ENCODE measurements at places on chromosomes 16 and 17. TPM values are rescaled to one million over a fixed set of nuclear protein-coding genes. Genes with fewer than 3 reads are reported as not detected.
A peak's percentile ranks its signal among the peaks of the same experiment; 100 is the strongest.

Gene SLC16A5
- total RNA-seq, result 4.6 TPM

Gene SEPTIN1
- 0.38 TPM for total RNA-seq

GRCh38 chr16:53912155-53912554 lies 208.2 kb downstream of the FTO start:
- no peak for DNase-seq

DNA sequence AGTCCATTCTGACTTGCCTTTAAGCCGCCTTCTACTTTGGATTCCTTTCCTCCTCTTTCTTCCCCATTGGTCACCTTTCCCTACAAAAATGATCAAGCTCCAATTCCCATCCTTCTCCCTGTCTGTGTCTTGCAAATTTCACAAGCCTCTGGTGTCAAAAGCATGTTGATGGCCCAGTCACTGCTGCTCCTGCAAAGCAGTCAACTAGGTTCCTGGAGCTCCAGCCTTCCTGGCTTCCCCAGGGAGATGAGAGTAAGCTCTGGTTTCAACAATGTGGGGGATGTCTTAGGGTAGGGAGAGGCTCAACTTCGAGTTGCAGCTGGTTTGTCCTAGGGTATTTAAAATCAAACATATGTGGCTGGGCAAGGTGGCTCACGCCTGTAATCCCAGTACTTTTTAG lies 36.1 kb upstream of the HELZ start:
- no peak for DNase-seq

- no peak for DNase-seq
Observed at GRCh38 chr16:68105611-68106010, 20.4 kb downstream of the NFATC3 start.

GRCh38 chr17:77875051-77875780 lies 83.3 kb upstream of the TNRC6C start:
- DNase-seq, result no peak

DNA sequence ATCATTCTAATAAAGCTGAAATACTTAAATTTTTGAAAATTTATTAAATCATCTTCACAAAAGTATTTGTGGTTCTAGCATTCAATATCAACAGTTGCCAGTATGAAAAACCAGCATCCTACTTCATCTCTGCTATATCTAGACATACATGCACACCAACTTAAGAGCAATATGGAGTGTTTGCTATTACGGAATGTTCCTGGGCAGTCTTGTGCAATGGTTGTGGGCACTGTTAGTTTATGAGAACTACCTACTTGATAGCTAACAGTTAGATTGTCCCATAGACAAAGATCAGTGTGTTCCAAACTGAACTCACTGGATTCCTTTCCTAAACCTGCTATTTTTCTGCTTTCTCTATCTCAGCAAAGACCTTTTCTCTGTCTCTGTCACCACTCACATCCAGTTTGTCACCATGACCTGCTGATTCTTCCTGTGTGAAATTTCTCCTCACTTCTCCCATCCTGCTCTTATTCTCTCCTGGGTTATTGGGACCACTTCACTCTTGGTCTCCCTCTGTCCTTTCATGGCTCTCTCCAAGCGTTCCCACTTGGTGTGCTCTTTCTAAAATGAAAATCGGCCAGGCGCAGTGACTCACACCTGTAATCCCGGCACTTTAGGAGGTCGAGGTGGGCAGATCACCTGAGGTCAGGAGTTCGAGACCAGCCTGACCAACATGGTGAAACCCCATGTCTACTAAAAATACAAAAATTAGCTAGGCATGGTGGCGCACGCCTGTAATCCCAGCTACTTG lies 27.7 kb downstream of the CNTROB start:
- no peak for DNase-seq

DNA sequence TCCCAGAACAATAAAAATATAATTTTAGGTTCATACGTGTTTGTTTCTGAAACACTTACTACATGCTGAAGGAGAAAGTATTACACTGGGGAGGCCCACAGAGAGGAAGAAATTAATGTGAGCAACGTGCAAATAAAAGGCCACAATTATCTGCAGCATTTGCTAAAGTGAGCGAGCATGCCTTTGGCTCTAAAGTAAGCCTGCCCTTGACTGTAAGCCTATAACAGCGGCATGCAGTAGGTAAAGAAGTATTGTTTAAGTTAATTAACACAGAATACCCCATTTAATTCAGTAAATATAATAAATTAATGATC lies 13.2 kb upstream of the COTL1 start:
- no peak for DNase-seq

DNA sequence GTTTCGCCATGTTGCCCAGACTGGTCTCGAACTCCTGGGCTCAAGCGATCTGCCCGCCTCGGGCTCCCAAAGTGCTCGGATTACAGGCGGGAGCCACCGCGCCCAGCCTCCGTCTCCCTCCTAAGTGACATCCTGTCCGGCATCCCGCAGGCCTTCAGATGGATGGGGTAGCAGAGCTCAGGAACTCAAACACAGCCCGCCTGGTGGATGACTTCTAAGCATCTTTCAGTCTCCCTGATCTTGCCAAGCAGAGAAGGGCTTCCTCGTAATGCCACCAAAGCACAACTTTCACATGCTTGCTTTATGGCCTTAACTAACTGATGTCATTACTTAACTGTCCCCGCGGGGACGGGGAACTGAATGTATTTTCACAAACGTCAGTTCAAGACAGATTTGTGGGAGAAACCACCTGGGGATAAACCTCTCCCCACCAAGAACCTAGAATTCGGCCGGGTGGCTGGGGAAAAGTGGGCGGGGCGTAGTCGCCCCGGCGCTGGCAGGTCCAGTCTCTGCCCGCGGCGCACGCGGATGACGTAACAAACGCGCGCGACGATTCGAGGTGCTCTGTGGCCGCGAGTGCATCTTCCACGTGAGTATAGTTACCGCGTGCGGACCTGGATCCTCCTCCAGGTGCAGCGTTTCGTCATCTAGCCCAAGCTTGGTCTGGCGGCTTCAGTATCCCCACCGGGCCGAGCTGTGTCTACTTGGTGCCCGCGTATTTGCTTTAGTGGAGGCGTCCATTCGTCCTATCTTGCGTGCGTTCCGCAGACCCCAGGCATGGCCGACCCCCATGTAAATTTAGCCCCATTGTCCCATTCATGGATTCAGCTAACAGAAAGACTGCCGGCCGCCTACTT lies at the start of gene PFAS:
Gene PFAS, plus strand, starts transcription at position 539 of the 857 bp plus-strand sequence. CDS start 4,649 bp downstream, outside the sequence.
- peak; percentile 82 for DNase-seq

GRCh38 chr16:49458656-49459445 lies 85.2 kb downstream of the C16orf78 start:
- DNase-seq, result no peak

DNA sequence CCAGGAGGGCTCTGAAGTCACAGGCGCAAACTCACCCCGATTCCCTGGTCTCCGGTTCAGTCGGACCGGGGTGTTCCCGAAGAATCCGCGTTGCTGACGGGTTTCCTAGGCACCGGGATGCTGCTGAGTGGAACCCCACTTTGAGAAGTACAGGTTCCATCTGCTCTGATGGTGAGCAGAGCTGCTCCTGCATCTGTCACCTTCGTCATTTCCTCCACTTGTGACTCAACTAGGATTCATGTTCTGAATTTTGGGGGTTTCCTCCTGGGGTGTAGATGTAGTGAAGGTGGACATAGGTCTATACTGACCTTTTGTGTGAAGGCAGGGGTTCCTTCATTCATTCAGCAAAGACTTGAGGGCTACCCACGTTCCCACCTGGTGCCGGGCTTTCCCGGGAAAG lies 25.0 kb downstream of the LGALS3BP start:
- DNase-seq, result no peak
